ENCODE measurements at places on chromosomes 1 and 21.

GRCh38 chr1:53485478-53486394 is 26.5 kb downstream of the DMRTB1 start:
- DNase-seq: peak; percentile 80

- DNase-seq: no peak
Observed at GRCh38 chr1:24351918-24352627, 32.9 kb downstream of the GRHL3 start.

- no peak for DNase-seq
Observed at GRCh38 chr1:179038528-179039281, 13.0 kb downstream of the FAM20B start.

DNA sequence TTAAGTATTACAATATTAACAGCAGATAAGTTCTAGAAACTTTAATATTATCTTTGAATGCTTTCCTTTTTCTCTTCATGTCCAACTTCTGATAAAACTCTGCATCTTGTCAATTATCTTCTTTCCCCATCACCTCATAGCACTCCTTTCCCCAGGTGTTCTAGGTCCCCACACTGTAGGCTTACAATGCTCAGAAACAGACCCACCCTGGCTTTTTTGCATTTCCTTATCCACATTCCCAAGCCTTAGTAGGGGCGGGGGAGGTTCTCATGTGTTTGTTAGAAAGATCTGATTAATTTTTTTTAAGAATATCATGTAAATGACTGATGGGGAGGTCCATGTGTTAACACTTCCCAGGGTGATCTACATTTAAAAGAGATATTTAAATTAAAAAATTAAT is 63.9 kb downstream of the PLPPR4 start:
- no peak for DNase-seq

DNA sequence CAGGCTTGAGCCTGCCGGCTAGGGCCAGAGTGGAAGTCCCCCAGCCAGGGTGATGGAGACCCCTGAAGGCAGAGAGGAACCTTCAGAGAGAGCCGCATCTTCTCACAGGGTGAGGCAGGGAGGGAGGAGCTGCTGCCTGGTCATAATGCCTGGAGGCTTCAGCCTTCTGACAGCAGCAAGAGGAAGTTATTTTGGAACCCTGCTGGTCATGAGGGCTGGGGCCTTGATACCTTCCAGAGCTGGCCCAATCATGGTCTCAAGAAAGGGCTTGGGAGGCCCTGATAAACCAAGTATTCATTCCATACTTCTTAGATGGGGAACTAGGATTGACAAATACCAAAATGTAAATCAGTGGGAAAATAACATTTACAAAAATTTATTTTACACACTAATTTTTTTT is 26.6 kb upstream of the MPZL1 start:
- peak; percentile 58 for DNase-seq

DNA sequence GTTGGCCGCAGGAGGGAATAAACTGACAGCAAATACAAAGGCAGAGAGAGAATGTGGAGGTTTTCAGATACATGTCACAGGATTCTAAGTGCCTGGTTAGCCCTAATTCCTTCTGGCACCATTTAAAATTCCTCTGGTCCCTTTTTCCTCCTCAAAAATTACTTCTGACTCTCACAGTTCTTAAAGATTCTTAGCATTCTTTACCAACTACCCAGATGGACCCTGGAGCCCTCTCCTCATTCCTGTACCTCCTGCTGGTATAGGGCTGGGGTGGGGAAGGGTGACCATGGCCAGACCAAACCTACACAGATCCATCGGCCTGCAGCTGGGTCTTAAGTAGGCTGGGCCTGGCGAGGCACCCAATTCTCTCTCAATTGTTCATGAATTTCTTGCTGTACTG is 7.2 kb downstream of the MKNK1 start:
- no peak for DNase-seq

DNA sequence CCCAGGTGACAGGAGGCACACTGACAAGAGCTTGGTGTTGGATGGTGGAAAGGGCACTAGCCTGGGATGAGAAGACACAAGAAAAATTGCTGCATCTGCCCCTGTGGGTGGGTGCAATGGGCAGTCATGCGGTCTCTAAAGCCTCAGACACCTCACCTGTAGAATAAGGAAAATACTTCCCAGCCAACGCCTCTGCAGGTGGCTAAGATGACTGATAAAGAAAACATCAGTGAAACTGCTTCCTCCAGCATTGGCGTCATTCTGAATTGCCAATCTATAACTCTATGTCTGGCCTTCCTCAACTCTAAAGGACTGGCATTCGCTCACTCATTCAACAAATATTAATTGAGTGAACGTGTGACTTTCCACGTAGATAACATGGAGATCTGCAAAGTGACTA is 100.4 kb upstream of the F3 start:
- no peak for DNase-seq

DNA sequence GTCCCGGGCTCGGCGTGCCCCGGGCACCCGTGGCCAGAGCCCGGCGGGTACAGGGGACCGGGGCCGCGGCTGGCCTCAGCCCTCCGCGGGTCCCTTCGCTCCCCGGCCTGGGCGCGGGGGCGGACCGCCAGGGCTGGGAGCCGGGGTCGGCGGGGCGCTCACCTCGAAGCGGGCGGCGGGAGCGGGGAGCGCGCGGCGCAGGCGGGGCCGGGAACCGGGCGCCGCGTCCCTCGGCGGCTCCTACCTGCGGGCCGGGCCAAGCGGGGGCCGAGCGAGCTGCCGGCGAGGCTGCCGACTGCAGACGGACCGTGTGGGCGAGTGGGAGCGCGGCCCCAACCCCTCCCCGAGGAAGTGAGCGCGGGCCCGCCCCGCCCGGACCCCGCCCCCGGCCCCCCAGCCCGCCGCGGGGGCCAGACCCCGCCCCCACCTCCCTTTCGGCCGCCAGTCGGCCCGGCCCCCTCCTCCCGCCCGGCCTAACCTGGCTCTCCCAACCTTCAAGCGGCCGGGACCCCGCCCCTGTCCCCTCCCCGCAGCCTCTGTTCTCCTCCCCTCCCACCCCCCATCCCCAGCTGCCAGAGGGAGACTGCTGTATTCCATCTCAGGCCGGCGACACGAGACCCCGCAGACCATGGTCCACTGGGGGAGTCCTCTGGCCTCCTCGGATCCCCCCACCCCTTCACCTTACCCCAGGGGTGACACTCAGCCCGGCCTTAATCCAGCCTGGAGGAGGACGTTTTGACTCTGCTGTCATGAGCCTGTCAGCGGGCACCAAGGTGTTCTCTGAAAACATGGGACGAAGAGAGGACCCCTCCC is at the start of gene FHL3:
TSS of gene FHL3 (minus strand) at position 320 of the 813 bp plus-strand sequence. CDS start 6,102 bp downstream, outside the sequence.
- DNase-seq: peak; percentile 87

DNA sequence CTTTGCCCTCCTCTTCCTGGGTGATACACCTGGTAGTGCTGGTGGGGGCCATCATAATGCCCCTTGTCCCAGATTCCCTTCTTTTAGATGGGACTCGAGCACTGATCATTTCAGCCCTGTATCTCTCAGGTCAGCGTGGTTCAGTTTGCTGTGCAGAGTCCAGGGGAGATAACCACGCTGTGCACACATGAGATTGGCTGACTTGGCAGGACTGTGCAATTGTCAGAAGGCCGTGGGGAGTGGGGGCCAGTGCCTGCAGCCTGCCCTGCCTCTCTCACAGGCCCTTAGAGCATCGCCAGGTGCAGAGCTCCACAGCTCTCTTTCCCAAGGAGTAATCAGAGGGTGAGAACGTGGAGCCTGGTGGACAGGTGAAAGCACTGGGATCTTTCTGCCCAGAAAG is 15.2 kb downstream of the EPHX1 start:
- no peak for DNase-seq

- peak; percentile 38 for DNase-seq
Observed at GRCh38 chr1:230084408-230085177, 17.6 kb downstream of the GALNT2 start.

DNA sequence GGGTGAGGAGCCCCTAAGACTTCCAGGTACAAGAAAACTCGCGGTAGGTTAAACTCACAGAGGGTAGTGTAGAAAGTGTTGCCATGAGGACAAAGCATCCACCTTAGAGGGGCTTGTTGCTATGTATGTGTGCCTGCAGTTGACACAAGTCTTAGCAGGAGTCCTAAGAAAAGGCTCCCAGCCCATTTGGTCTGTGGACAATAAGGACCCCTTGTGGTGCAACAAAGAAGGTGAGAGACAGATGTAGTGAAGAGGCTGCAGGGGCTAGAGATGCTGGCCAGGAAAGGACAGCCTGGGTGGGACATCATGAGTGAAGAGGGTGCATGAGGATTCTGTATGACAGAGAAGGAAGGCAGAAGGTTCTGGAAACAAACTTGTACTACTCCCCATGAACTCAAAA is 36.3 kb upstream of the IL10 start:
- peak; percentile 77 for DNase-seq

GRCh38 chr1:43930949-43931275 is 2.7 kb upstream of the ARTN start:
- DNase-seq: peak; percentile 56

- no peak for DNase-seq
Observed at GRCh38 chr1:3049905-3050304, 19.1 kb upstream of the PRDM16 start.

DNA sequence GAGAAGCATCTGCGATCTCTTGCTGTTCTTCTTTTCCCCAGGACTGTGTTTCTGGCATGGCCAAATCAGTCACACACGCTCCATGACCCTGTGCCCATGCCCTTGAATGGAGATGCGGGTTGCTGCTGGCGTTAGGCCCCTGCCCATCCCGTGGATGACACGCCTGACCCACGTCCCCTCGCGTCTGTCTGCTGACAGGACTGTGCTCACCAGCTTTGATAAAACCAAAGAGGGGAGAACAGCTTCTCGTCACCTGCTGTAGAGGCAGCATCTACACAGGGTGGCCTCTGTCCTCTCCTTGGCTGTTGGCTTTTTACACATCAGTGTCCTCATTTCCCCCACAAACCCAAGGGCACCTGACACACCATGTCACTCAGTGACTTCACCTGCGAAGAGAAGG is 6.9 kb downstream of the MT1HL1 start:
- DNase-seq: no peak

DNA sequence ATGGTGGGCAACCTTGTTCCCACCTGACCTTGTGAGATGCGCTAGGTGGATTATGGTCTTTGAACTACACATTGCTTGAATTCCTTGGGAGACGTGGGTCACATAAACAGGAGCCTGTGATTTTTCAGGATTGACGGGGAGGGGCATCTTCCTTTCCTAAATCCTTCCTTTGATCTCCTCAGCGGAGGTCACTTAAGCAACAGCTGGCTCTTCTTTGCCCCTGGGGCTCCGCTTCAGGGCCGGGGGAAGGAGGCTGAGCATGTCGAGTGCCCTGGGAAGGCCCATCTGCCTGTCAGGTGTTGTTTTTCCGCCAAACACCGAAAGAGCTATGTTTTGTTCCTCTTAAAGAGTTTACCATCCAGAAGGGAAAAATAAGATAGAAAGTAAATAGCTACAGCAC is 40.6 kb downstream of the KIF26B start:
- DNase-seq: no peak

DNA sequence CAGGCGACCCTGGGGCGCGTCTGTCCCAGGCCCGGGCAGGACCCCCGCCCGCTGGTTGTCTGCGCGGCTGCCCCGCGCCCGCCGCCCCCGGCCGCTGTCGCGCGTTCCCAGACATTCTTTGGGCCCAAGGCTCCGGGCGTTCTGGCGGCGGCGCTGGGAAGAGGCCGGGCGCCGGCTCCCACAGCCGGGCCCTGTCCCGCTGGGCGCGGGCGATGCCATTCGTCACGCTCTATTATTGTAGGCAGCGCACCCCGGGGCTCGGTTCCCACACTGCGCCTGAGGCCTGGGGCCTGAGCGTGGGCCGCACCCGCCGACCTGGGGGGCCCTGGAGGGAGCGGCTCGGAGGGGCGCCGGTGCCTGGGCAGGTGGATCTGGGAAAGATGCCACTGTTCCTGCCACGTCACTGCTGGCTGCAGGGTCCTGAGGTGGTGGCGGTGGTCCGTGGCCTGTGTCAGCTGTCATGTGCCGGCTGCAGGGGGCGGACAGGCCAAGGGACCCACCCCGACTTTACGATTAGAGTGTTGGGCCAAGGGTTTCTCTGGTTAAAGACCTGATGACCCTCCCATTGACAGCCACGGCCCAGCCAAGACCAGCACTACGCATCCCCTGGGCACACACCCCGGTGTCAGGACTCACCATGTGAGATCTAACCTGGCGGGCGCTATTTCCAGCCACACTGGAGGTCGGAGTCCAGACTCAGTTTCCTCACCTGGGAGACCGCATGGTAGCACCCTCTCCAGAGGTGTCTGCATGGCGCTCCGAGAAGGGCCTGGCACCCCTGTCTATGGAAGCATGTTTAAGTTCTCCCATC is 55.1 kb upstream of the ADARB1 start:
- no peak for DNase-seq

- DNase-seq: no peak
Observed at GRCh38 chr1:230186003-230186863, 119.2 kb downstream of the GALNT2 start.

DNA sequence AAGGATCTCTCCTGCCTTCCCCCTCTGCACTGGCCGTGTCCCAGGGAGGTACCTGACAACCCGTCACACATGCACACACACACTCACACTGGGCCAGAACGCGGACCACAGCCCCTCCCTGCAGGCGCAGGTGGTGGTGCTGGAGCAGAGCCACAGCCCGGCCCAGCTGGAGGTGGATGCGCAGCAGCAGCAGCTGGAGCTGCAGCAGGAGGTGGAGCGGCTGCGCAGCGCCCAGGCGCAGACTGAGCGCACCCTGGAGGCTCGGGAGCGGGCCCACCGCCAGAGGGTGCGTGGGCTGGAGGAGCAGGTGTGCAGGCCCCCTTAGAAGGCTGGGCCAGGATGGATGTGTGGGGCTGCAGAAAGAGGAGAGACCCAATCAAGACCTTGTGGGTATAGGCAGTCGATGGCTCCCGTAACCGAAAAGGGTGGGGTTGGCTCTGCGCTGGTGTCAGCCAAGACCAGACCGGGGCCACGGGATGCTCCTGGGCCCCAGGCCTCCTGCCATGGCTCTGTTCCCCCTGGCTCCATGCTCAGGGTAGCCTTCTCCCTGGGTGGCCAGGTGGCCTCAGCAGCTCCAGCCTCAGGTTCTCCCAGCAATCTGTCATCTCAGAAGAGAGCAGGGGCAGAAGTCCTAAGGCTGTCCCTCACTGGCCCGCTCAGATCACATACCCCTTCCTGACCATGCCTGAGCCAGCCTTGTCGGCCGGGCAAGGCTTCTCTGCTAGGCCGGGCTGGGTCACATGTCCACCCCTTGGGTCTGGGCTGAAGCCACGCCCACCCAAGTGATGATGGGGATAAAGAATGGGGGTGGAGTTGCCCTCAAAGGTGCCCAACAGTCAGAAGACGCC is 8.9 kb downstream of the MFAP2 start:
- DNase-seq: no peak

DNA sequence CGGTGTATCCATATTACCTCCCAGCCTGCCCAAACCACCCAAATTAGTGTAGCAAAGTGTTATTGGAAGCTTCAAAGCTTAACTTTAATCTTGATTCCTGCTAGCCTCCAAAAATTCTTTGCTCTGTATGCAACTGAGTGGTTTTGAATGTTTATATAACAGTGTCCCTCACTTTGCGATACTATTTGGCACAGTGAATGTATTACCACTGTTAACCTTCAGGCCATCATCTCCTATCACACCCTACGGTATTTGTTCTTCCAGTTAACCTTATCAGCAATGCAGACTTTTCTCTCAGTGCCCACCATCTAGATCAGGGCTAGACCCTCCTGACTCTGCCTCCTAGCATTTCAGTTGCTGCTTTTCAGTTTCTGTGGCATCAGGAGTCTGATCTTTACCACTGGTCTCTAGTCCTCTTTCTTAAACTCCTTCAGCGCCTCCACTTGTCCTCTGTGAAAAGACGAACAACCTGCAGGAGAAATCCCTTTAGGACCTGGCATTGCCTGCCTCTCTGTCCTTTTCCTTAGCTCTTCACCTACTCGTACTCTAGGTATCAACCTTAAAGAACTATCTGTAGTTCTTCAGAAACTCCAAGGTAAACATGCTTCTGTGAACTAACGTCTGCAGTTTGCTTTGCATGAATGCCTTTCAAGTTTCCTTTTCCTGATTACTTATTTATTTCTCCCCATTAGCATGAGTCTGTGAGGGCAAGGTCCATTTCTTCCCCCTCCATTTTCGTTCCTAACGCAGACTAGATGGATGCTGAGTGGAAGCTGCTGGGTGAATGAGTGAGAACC is 71.7 kb downstream of the SNX7 start:
- DNase-seq: no peak

All from NB4 (cell line).